Myocyte (in vitro differentiated cells): ENCODE measurements at places on chromosomes 3 and 15. TPM values are rescaled to one million over a fixed set of nuclear protein-coding genes. Genes with fewer than 3 reads are reported as not detected.

Gene ROPN1
- total RNA-seq = not detected in 2 replicates

DNA sequence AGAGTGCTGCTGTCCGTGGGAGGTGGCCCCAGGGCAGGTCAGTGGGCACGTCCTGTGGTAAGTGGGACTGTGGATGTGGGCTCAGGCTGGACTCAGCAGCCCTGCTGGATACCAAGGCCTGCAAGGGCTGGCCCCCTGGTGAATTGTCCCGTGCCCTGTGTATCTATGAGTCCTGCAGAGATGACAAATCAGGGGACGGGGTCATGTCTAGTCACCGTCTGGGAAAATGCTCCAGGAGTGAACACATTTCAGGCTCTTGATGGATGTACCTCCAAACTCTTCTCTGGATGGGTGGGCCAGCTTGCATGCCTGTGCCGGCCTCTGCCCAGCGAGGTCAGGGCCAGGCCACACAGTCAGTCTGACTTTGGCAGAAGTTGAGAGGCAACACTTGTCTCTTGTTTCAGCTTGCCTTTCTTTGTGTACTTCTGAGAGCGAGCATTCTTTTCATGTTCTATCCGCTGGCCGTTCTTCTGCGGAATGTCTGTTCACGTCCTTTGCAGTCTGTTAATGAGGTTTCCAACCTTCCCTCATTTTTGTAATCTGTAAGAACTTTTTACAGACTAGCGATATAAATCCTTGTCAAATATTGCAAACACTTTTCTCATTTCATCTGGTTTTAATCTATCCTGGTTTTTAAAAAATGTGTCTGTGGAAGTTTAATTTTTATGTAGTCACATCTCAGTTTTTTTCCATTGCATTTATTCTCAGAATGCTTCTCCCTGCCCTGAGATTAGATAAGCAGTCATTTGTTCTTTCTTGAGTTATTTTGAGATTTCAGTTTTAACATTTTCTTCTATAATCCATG, 11.4 kb upstream of the STAB1 start:
- no peak for DNase-seq

Gene MME
- 132 and 149 TPM in 2 replicates for total RNA-seq

Gene GOLGA6L26
- not detected in 2 replicates for total RNA-seq

Gene CCDC39
- total RNA-seq = 0.05 TPM in 1 of 2 replicates, not detected in the other

DNA sequence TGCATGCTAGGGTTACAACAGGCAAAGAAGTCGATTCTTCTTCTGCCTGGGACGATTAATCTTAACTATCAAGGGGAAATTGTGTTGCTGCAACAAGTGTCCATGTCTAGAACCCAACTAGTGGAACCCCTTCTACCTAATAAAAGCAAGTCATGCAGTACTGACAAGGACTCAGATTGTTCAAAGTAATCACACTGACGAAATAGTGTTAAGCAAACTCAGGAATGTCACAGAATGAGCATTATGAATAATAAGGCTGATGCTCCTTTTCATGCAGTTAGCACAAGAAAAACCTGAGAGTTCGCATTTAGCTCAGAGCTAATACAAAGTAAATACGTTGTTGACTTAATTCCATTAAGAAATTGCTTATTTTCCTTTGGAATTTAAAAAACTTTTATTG, 47.5 kb upstream of the TRIM42 start:
- no peak for DNase-seq

- no peak for DNase-seq
Observed at GRCh38 chr3:19272296-19272695, 124.0 kb downstream of the KCNH8 start.
